ENCODE measurements at places on chromosomes 3 and 15.

DNA sequence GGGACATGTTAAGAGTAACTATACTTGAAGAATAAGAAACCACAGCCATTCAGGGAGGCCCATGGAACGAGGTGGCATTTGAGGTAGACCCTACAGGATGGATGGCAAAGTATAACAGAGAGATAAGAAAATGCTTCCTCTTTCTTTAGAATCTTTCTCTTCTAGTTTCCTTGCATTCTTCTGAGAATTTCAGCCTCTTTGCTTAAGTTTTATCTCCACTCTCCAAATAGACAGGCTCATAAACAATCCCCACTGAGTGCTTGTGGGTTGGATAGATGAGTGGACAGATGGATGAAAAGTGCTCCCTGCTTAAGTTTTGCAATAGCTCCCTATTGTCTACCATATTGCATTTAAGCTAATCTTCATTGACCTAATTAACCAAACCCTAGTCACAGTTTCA, 103.7 kb downstream of the MEX3B start:
- DNase-seq, result no peak

GRCh38 chr3:18716101-18716500, 291.0 kb upstream of the SATB1 start:
- no peak for DNase-seq

- DNase-seq, result no peak
Measured at GRCh38 chr3:170424879-170425278, 6.2 kb downstream of the CLDN11 start.

GRCh38 chr3:56881841-56882240, 80.1 kb upstream of the ARHGEF3 start:
- no peak for DNase-seq

- no peak for DNase-seq
Measured at GRCh38 chr15:60651101-60651500, 172.2 kb upstream of the ICE2 start.

DNA sequence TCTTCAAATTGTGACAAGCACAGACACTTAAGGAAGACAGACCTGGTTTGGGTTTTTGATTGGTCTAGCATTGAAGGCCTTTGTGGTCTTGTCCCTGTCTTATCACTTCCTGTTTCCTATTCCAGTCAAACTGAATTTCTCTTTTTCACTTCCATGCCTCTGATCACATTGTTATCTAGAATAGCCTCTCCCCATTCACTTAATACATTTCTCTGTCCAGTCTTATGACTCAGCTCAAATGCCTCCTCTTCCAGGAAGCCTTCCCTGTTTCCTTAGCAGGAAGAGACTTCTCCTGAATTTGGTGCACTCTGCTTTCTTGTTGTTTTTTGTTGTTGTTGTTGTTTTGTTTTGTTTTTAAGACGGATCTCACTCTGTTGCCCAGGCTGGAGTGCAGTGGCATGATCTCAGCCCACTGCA, 45.5 kb downstream of the LIMD1 start:
- DNase-seq, result no peak
